Activated T-cell treated with anti-CD3 and anti-CD28 coated beads, Interleukin-2, amount 50 U/mL, for 24 hours (primary cell): ENCODE measurements at places on chromosomes 16 and 17.

GRCh38 chr16:31221357-31222160 lies 4.6 kb upstream of the PYDC1 start:
- DNase-seq = no peak

DNA sequence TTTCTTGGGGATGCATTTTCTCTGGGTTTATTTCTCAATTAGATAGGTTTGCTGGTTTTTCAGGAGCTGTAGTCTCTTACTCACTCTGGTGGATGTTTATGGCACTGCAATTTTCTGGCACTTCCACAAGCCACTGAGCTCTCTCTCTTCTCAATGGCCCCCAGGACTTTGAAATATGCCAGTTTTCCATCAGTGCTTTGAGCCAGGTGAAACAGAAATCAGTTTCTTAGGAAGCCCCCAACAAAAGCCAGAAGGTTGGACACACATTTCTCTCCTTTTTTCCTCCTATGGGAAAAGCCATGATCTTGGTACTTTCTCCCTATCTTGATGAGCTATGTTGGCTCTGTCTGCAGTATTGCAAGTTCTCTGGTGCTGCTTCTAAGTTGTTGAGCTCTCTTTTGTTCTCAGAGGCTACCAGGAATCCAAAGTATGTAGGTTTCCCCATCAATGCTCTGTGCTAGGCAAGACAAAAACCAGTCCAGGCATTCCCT lies 90.7 kb upstream of the SMIM36 start:
- no peak for DNase-seq

GRCh38 chr16:53872248-53873221 lies 168.6 kb downstream of the FTO start:
- no peak for DNase-seq

DNA sequence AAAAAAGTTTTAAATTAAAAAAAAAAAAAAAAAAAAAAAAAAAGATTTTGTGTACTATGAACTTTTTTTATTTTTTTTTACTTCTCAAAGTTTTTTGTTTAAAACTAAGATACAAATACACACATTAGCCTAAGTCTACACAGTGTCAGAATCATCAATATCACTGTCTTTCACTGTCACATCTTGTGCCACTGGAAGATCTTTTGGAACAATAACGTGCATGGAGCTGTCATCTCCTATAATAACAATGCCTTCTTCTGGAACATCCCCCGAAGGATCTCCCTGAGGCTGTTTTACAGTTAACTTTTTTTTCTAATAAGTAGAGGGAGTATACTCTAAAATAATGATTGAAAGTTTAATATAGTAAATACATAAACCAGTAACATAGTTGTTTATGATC lies 295.7 kb downstream of the KCNJ2 start:
- DNase-seq = no peak

DNA sequence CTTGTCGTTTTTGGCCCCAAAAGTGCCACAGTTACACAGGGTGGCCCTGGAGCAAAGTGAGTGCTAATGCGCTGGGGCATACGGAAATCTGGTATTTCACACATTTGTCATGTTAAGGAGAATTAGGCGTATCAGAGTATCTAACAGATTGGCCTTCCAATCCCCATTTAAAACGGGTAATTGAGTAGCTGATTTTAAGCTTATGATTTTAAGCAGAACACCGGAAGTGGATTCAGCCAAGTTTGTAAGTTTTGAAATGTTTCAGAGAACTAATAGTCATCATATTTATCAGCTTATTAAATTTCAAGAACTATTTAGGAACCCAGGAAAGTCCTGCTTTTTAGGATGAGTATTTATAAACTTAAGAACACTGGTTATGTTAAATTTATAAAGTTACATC lies 19.5 kb downstream of the LRRC75A start:
- DNase-seq = no peak
